ENCODE measurements at places on chromosomes 1 and 21.

DNA sequence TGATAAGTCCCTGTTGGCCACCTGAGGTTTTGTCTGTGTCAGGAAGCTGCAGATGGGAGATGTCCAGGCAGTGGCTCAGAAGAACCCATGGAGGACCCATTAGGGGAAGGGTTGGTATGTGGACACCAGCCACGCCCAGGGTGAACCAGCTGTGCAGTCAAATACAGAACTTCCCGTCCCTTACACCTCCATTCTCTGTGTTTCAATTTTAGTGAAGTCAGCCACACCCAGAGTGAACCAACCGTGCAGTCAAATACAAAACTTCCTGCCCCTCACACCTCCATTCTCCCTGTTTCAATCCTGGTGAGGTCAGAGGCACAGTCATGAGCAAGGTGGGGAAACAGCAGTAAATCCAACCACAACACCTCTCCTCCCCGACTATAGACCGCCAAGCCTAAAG is 27.4 kb downstream of the BACE2 start:
- DNase-seq, result no peak

GRCh38 chr1:44225761-44226160 is 12.5 kb downstream of the DMAP1 start:
- no peak for DNase-seq

DNA sequence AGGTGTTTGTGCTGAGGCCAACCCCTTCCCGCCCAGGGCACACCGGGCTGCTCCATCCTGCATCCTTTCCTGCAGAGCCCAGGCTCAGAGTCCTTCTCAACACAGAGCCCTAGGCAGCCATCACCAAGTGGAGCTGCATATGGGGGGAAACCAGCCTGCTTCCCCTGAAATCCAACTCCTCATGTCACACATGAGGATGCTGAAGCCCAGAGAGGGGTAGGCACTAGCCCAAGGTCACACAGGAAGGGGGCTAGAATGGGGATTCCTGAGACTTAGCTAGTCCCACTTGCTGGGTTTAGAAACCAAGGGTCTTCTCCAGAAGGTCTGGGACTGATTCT is 5.5 kb upstream of the TNFRSF1B start:
- no peak for DNase-seq

- no peak for DNase-seq
Measured at GRCh38 chr1:68805097-68805641, 308.3 kb upstream of the DEPDC1 start.

DNA sequence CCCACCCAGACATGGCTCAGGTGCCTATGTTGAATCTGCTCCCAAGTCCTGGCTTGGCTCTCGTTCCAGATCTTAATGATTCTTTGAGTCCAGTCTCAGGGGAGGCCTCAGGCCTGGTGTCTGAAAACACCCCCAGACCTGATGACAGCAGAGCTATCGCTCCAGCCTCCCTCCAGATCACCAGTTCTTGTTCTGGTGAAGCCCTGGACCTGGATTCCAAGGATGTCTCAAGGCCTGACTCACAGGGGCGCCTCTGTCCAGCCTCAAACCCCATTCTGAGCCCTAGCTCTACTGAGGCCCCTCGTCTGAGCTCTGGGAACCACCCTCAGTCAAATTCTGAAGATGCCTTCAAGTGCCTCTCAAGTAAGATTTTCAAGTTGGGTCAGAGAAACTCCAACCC is 11.4 kb downstream of the MROH7 start:
- no peak for DNase-seq

- DNase-seq, result no peak
Measured at GRCh38 chr1:227070638-227071285, 130.7 kb downstream of the COQ8A start.

DNA sequence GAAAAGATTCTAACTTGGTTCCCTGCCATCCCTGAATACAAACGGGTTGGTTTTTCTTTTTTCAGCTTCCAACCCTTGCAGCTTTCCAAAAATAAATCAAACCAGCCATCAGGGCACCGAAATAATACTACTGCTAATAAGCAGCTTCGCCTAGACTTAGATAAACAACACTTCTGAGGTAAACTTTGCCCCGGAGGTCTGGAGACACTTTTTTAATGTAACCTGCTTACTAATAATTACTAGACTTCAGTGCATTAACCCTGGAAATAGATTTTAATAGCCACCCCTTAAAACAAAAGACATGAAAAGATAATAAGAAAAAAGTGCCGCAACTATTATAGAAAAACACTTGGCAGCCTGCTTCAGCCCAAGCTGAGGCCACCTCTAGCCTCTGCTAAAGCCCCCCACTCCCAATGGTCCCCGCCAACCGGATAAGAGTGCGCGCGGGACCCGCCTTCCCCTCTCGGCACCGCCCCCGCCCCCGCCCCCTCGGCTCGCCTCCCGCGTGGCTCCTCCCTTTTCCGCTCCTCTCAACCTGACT is 405 bp upstream of the GADD45A start:
- no peak for DNase-seq
